ENCODE measurements at places on chromosomes 7 and 10. TPM values are rescaled to one million over a fixed set of nuclear protein-coding genes. Genes with fewer than 3 reads are reported as not detected.

IKZF1 gene
- total RNA-seq: 231 TPM

TMEM236 gene
- under 0.01 TPM for total RNA-seq

RAPGEF5 gene
- total RNA-seq: 0.63 TPM

ZNF727 gene
- total RNA-seq: 0.52 TPM
